ENCODE measurements at places on chromosomes 3 and 15. TPM values are rescaled to one million over a fixed set of nuclear protein-coding genes. Genes with fewer than 3 reads are reported as not detected.
A peak's percentile ranks its signal among the peaks of the same experiment; 100 is the strongest.

- DNase-seq, result no peak
- no peaks in the 10 kb centered on the region for H3K27me3 ChIP-seq
- H3K27ac ChIP-seq, result no peak overlapping the region
- H3K4me1 ChIP-seq, result peaks cover 7% of the 10 kb centered on the region
- no peak overlapping the region for H3K4me3 ChIP-seq
Observed at GRCh38 chr3:30620402-30621360, 14.3 kb downstream of the TGFBR2 start.

DNA sequence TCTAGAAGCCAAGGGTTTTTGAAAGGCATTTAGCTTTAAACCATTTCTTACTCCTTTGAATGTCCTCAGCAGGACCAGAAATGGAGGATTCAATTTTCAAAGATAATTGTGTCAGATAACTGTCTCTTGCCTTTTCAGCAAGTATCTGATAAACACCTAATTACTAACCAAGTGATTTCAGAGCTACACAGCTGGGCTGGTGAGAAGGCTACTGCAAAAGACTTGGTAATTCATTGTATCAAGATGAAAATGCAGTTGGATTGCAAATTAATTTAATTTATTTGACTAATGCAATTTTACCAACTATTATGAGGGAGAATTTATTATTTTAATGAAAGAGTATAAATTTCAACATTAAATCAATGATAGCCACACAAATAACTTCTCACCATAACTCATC is 165.4 kb downstream of the ROBO1 start:
- H3K4me3 ChIP-seq, result no peak overlapping the region
- no peaks in the 10 kb centered on the region for H3K4me1 ChIP-seq
- no peak for DNase-seq
- no peaks in the 10 kb centered on the region for H3K27me3 ChIP-seq
- no peaks in the 10 kb centered on the region for H3K36me3 ChIP-seq
- H3K27ac ChIP-seq, result no peak overlapping the region

GRCh38 chr15:67149068-67149772 is 83.8 kb downstream of the SMAD3 start:
- H3K27me3 ChIP-seq, result no peaks in the 10 kb centered on the region
- peak; percentile 52 for DNase-seq
- no peaks in the 10 kb centered on the region for H3K36me3 ChIP-seq
- peaks cover 51% of the 10 kb centered on the region for H3K4me1 ChIP-seq

The TMC3 gene
- not detected for polyA plus RNA-seq

DNA sequence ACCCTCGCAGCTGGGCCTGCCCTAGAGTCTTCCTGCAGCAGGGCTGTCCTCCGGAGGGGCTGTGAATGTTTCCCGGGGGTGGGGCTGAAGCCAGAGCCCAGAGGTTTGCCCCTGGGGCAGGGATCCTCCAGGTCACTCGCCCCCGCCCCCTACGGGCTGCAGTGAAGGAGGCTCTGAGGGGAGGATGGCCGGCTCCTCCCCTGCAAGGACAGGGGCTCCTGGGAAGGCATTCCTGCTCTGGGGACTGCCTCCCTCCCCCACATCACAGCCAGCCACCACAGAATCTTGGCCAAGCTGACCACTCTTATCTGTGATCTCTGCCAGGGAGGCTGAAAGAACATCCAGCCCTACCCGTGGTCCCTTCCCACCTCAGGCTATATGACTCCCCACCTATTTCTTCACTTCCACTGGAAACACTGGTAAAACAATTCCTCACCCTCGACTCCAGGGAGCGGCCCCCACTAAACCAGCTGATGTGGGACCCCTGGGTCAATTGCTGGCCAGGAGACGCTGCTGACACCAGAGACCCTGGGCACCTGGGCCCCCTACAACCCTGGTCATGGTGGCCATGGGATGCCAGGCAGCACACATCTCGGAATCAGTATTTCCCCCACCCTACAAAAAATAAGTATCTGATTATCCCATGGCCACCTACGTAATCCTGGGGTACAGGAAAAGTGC is 66.0 kb downstream of the HMCES start:
- no peak overlapping the region for H3K4me3 ChIP-seq
- H3K36me3 ChIP-seq, result no peaks in the 10 kb centered on the region
- peak; percentile 53 for DNase-seq

DNA sequence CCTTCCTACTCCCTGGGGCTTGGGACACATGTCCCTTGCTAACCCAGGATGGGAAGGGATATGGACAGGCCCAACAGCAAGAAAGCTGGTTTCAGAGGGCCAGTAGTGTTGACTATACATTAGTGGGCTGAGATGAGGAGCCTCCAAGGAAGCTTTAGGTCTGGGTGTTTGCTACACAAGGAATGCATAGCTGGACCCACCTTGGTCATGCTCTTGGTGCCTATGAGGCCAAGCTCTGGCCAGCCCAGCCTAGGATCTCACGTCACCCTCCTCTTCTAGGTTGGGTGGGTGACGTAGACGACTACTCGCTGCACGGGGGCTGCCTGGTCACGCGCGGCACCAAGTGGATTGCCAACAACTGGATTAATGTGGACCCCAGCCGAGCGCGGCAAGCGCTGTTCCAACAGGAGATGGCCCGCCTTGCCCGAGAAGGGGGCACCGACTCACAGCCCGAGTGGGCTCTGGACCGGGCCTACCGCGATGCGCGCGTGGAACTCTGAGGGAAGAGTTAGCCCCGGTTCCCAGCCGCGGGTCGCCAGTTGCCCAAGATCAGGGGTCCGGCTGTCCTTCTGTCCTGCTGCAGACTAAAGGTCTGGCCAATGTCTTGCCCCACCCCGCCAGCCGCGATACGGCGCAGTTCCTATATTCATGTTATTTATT is 653 bp upstream of the WDR6 start:
- peaks cover 12% of the 10 kb centered on the region for H3K36me3 ChIP-seq
- peaks cover 13% of the 10 kb centered on the region for H3K4me1 ChIP-seq
- peak overlapping the region; percentile 82 for H3K4me3 ChIP-seq
- DNase-seq, result peak; percentile 72

- H3K4me3 ChIP-seq, result no peak overlapping the region
- DNase-seq, result no peak
- no peaks in the 10 kb centered on the region for H3K4me1 ChIP-seq
- H3K27ac ChIP-seq, result no peak overlapping the region
Observed at GRCh38 chr3:142890592-142890991, 1.7 kb upstream of the PCOLCE2 start.

GRCh38 chr15:68571582-68571981 is 7.2 kb upstream of the CORO2B start:
- no peak for DNase-seq
- H3K4me1 ChIP-seq, result no peaks in the 10 kb centered on the region
- no peaks in the 10 kb centered on the region for H3K27me3 ChIP-seq
- H3K4me3 ChIP-seq, result no peak overlapping the region

GRCh38 chr3:8505621-8506020 is 4.0 kb downstream of the LMCD1 start:
- no peaks in the 10 kb centered on the region for H3K4me1 ChIP-seq
- no peaks in the 10 kb centered on the region for H3K27me3 ChIP-seq
- no peaks in the 10 kb centered on the region for H3K36me3 ChIP-seq
- peak overlapping the region; percentile 56 for H3K27ac ChIP-seq

GRCh38 chr3:148748283-148748682 is 50.6 kb downstream of the AGTR1 start:
- H3K27me3 ChIP-seq, result no peaks in the 10 kb centered on the region
- no peak for DNase-seq
- H3K27ac ChIP-seq, result no peak overlapping the region
- H3K4me3 ChIP-seq, result no peak overlapping the region
- H3K4me1 ChIP-seq, result no peaks in the 10 kb centered on the region

DNA sequence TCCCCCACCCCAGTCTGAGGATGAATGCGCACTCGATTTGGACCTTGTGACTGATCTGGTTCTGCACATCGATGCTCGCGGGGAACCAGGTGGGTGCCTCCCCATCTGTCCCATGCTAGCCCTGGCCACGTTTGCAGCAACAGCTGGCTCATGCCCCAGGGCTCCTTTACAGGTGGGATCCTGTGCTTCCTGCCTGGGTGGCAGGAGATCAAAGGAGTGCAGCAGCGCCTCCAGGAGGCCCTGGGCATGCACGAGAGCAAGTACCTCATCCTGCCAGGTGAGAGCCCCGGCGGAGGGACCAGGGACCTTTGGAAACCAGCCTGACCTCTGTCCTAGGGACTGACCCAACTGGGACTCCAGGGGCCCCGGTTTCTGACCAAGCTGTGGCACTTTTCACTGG is 44.3 kb downstream of the DHX30 start:
- no peaks in the 10 kb centered on the region for H3K27me3 ChIP-seq
- H3K4me1 ChIP-seq, result no peaks in the 10 kb centered on the region
- H3K4me3 ChIP-seq, result no peak overlapping the region

The SLC6A11 gene
- polyA plus RNA-seq, result not detected

The DNAH1 gene
- polyA plus RNA-seq, result 1.7 TPM

DNA sequence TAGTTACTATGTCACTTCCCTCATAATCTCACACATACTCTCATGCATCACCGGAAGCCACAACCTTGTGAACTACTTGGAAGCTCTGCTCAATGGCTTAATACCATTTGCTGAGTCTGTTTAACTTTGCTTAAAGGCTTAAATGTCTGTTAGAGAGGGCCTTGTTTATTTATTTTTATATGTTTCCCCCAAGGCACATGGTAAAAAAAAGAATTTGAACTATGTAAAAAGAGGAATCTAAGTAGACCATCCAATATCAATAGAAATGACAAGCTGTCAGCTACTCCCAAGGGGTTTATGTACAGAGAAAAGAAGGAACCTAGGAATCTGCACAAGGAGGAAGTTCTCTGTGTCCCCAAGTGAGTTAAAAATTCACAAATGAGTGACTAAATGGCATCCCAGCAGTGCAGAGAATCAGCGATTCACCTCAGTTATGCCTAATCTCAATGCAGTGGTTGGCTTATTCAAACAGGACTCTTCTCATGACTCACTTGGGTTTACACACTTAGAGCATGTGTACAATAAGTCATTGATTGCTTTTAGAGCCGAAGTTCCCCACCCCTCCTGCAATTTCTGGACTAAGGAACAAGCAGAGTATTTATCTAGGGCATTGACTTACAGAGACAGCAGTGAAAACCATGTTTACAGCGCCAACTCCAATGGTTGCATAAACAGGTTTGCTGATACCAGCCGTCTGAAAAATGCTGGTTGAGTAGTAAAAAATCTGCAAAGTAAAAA is 24.4 kb downstream of the SLC2A2 start:
- no peaks in the 10 kb centered on the region for H3K27me3 ChIP-seq
- no peak overlapping the region for H3K4me3 ChIP-seq
- H3K27ac ChIP-seq, result no peak overlapping the region
- DNase-seq, result no peak
- peaks cover 5% of the 10 kb centered on the region for H3K4me1 ChIP-seq

The CGNL1 gene
- polyA plus RNA-seq, result 62.0 TPM

DNA sequence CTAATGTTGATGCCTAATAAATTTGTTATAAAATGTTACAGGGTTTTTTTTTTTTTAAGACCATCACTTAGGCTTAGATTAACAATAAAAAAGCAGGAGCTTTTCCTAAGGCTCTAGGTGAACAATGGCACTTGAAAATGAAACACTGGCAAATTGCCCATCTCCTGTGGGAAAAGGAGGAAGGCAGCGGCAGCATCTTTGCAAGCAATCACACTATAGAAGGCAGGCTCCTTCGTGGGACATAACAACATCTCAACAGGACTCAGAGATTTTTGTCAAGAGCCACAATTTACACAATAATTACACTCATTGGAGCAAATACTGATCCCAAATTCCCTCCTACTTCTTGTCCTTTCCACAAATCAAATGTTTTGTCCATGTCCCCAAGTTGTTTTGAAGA is 646.7 kb downstream of the ROBO2 start:
- no peak overlapping the region for H3K27ac ChIP-seq
- no peak for DNase-seq
- no peaks in the 10 kb centered on the region for H3K36me3 ChIP-seq
- H3K27me3 ChIP-seq, result no peaks in the 10 kb centered on the region

- H3K27me3 ChIP-seq, result no peaks in the 10 kb centered on the region
- no peak for DNase-seq
- no peak overlapping the region for H3K4me3 ChIP-seq
- H3K36me3 ChIP-seq, result peaks cover 23% of the 10 kb centered on the region
Observed at GRCh38 chr3:49025793-49026520, 3.2 kb downstream of the IMPDH2 start.

DNA sequence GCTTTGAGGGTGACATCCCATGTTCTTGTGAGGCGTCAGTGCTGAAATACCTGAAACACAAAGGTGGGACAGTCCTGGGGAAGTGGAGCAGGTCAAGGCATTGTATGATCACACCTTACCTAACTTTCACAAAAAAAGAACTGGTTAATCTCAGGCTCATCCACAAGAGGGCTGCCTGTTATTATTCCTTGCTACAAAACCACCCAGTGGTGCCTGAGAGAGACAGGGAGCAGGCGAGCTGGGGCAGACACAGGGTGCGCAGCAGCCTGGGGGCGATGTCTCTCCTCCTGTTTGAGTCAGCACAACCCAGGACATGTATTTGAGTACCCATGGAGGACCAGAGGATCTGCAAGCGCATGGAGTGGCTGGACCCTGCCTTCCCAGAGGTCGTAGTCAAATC is 316.8 kb upstream of the ATP10A start:
- H3K27me3 ChIP-seq, result no peaks in the 10 kb centered on the region
- no peaks in the 10 kb centered on the region for H3K36me3 ChIP-seq
- no peak overlapping the region for H3K27ac ChIP-seq
- no peaks in the 10 kb centered on the region for H3K4me1 ChIP-seq
- H3K4me3 ChIP-seq, result no peak overlapping the region

DNA sequence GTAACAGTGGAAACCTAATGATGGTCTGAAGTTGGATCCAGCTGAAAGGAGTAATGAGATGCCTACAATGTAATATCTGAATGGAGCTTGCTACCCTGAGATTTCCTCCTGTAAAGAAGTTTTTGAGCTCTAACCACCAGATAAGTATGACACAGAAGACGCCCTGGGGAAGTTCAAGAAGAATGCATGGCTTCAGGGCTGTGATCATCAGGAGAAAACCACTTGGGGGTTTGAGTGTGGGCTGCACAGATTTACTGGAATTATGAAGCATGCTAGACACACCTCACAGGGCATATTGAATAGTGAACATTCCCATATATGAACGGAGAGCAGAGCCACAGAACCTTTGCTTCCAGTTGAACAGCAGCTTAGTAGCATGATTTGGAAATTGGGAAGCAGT is 10.6 kb upstream of the CCDC80 start:
- H3K27ac ChIP-seq, result no peak overlapping the region
- no peak for DNase-seq
- no peak overlapping the region for H3K4me3 ChIP-seq
- H3K4me1 ChIP-seq, result peaks cover 3% of the 10 kb centered on the region

The SERPINI1 gene
- polyA plus RNA-seq, result 35.3 TPM

All from kidney (tissue), 22 donors.